Panc1 (cell line): ENCODE measurements at places on chromosomes 7 and 10.

- DNase-seq = no peak
Observed at GRCh38 chr7:159318682-159319351, 174.2 kb upstream of the VIPR2 start.

- no peak for DNase-seq
Observed at GRCh38 chr10:60607372-60607771, 170.9 kb upstream of the CDK1 start.

DNA sequence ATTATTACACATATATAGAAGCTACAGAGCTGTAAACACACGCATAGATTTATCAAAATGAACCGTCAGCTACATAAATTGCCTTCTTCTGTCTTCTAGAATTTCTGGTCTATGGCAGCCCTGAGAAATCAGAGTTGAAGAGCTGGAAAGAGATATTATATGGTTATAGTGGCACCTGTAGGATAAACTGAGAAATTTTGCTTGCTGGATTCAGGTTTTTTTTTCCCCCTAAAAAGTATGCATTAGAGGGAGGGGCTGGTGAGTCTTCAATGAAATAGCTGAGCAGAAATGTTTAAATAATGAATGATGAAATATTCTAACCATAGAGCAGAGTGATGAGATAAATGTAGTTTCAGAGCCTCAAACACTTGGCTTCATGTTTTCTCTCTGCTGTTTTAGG lies 78.0 kb upstream of the DYNC1I1 start:
- DNase-seq = no peak

DNA sequence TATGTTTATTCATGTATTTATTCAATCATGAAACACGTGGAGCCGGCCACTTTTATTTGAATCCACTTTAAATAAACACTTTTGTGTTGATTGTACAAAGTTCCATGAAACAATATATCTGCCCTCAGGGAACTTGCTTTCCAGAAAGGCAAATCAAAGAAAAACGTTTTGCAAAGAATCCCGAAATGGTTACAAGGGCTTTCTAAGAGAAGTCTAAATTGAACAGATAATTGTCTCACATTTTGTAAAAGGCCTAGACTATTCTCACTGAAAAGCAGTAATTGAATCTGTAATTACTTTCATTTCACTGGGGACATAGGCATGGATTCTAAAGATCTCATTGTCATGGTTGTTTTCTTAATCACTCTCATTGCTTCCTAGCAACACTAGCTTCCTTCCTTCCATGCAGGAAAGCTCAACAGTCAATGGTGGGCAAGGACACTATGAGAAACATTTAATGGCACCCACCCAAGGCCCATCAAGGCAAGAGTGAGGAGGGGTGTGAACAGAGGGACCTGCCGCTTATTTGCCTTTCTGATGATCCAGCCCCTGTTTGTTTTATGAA lies 622.4 kb upstream of the C7orf33 start:
- no peak for DNase-seq

DNA sequence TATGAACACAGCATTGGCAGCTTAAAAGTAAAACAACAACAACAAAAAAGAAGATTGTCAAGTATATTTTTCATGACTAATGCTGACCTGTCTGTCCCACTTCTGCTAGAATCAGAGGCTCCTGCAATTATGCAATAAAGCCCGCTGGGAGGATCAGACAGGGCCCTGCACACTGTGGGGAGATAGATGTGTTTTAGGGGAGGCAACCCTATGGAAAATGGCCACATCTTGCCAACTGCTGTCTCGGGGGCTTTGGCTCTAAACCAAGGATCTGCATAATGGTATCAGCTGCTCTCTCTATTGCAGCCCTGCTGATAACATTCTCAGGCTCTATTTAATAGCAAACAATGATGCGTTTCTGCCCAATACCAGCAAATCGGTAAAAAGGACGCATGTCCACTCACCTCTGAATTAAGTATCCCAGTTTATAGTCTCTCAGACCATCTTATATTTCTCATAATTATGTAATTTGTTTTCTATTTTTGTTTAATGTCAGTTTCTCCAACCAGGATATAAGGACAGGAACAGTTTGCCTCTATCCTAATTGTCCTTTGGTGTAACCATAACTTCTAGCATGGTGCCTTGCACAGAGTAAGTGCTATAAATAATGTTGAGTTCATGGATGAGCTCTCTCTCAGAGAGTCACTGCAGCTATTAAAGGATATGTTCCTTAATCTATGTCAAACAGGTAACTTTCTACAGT lies 15.3 kb upstream of the PRKAR2B start:
- DNase-seq = no peak

DNA sequence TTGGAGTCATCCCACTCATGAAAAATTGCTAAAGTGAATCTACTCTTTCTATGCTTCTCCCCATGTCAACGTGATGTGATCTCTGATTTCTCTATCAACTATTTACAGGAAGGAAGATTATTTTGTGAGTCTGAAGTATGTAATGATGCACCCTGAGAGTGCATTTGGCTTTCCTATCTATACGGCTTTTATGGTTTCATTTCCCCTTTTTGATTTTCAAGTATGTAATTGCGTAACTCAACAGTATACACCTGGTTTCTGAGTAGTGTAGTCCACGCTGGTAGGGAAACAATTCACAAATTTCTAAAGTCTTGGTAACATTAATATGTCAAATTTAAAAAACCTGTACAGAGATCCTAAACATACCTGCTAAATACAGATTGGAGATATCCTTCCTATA lies 194.7 kb upstream of the SEMA3A start:
- DNase-seq = no peak

DNA sequence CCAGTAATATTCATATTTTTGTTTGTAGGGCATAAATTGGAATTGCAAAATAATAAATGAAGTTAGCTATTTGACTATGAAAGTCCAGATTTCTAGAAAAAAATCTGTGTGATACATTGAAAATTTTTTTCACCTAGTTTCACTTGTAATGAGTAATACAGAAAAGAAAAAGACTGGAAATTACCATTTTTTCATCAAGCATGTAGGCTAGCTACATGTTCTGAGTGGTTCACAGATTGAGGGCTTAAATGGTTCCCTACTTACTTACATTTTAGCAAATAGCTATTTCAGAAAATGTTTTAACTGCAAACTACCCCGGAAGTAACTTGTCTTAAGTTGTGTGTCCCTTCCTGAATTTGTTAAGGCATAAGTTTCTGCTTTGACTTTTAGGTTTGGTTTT lies 396.0 kb downstream of the PHF14 start:
- DNase-seq = no peak

GRCh38 chr10:61692447-61693010 lies 29.8 kb downstream of the CABCOCO1 start:
- DNase-seq = no peak

DNA sequence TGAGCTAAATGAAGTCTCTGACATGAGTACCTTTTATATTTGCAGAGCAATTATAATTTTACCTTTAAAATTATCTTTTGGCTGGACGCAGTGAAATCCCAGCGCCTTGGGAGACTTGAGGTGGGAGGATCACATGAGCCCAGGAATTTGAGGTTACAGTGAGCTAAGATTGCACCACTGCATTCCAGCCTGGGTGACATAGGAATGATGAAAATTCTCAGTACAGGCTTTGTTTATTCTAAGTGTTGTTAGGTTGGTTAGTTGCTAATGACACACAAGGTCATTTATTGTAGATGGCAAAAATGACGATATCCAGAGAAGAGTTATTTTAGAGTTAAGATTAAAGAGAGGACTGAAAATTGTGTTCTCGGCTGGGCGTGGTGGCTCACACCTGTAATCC lies 87.6 kb downstream of the XRCC2 start:
- DNase-seq = peak; percentile 22

DNA sequence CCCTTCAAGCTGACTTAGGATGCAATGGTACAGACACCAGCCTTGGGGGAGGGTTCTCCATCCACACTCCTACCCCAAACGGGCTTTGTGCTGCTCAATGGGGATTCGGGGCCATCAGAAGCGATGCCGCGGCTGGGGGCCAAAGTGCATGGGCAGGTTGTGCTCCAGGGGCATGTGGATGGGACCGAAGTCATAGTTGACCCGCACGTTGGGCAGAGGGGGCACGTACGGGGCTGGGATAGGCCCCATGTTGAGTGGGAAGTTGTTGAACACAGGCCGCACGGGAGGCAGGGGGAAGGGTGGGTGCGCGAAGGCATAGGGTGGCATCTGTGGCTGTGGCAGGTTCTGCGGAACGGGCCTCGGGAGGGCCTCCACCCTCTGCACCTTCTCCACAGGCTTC lies 158.7 kb downstream of the RNF216 start:
- DNase-seq = no peak
